NB4 (cell line): ENCODE measurements at places on chromosomes 1 and 21.

DNA sequence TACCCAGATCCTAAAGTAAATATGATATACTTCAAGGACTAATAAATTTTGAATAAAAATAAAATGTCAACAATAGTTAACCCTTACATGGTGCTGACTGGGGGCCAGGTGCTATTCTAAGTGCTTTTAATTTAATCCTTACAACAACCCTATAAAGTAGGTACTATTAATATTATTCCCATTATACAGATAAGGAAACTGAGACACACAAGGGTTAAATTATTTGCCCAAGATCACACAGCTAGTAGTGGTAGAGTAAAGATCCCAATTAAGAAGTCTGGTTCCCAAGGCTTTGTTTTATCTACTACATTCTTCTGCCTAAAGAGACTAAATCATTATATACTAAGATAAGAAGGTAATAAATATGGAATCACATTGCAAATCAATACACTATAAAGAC lies 34.2 kb downstream of the SYNJ1 start:
- DNase-seq = no peak

DNA sequence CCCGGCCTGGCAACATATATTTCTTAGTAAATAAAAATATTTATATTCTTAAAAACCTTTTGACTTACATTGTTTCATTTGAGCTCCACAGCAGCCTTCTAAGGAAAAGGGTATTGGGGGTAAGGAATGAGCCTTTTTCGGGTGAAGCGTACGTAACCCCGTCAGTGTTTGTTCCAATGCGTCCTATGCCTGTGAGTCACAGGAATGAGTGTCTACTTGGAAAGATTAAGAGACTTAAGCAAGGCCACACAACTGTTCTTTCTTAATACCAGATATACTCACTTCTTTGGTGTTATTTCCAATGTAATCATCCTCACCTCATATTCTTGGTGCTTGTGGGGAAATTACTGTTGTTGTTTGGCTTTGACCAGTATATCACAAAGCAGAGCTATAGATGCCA lies 22.7 kb downstream of the WDTC1 start:
- DNase-seq = no peak

DNA sequence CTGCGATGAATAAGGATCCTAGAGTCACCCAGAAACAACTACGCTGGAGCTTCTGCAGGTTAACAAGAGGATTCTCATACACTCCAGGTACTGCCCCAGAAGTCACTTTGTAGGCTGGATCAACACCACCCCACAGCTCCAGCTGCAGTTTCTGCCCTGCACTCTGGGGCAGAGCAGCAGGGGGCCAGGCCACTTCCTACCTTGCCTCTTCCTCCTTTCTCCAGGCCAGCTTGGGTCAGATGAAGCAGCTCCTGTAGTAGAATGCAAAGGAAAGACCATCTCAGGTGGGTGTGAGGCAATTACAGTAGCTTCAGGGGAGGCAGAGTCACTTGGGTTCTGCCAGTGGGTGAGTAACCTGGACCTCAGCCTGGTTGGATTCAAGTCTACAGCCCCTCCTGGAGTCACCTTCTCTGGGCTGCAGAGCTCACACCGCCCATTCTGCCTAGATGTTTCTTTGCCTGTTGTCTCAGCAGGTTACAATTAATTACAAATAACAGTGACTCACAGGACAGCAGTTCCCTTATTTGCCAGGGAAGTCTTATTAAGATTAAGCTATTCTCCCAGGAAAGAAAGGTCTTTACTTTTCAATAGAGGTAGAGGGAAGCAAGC lies 24.4 kb upstream of the BCAR3 start:
- DNase-seq = peak; percentile 23

DNA sequence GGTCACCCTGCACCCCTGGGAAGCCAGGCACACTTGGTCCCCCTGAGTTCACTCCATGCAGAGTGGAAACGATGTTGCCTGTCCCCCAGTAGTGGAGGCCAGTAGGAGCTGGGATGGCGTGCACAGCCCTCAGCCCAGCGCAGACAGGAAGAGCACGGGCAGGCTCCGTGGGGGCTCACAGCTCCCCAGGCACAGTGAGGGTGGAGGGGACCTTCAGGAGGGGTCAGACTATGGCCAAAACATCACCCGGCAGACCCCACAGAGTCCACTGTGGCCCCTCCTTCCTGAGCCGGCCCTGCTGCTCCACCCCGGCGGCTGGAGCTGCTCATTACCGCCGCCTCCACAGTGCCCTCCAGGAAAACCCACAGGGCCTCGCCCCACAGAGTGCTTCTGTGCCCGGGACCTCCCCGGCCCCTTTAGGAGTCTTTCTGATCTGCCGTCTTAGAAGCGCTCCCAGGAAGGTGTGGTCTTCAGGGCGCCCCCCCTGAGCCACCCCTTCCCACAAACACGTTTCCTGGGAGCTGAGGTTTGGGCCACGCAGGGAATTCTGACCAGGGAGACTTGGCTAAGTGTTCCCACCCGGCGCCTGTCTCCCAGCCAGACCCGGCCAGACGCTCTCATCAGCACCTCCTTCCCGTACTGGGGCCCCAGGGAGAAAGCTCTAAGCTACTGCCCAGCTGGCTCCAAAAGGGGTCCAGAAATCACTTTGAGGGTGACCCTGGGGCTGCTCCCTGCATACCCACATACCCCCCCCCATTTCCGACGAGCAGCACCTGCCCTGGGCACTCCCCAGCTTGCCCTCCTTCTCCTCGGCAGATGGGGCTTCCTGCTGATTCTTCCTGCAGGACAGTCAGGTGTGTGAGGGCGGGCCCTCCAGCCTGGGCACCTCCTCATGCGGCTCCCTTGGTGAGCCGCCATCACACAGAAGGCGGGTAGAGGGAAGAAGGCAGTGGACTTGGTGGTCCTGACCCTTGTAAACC lies 38.8 kb downstream of the RIPK4 start:
- DNase-seq = no peak
